PC-9 (cell line): ENCODE measurements at places on chromosomes 2 and 18.

DNA sequence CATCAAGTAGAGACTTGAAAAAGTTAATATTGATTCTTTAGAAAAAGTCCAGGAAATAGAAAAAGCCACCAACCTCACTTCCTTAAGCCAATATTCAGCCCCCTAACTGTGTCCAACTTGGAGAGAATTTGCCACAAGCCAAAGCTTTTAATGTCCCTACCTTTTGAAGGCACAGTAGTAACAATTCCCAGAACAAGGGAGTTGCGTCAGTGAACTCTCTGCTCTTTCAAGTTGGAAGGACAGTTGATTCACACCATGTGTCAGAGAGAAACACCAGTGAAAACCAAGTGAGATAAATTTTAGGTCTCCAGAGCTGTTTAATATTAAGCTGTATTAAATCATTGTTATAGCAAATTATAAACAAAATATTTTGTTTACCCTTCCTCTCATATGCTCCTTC lies 66.1 kb downstream of the EXOC6B start:
- no peak overlapping the region for H3K4me3 ChIP-seq
- no peak for DNase-seq
- 0 out of 2 replicates have a peak, but pooled peaks cover 9% of the 10 kb centered on the region for H3K36me3 ChIP-seq
- H3K27ac ChIP-seq, result no peak overlapping the region
- no peaks in the 10 kb centered on the region for H3K27me3 ChIP-seq
- H3K4me1 ChIP-seq, result no peaks in the 10 kb centered on the region; the same call in 1 of the 2 replicates

GRCh38 chr2:192286093-192286701 lies 91.5 kb upstream of the TMEFF2 start:
- no peaks in the 10 kb centered on the region for H3K27me3 ChIP-seq
- no peak overlapping the region for H3K27ac ChIP-seq
- H3K4me1 ChIP-seq, result no peaks in the 10 kb centered on the region
- no peaks in the 10 kb centered on the region for H3K36me3 ChIP-seq
- no peak for DNase-seq

DNA sequence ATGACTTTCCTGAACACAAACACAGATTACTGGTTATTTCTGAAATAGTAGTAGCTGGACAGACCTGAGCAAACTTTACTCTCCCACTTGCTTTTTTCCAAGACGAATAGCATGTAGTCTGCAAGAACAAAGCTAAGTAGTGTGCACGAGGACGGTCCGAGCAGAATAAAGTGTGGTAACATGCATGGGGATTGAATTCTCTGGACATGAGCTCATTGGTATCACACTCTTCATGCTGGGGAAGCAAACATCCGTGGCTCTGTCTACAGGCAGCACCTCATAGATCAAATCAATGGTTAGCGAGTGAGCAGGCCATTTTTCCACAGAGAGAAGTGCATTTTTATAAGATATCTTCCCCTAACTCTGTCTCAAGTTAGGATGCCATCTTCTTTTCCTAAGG lies 164.8 kb upstream of the STK17B start:
- no peak overlapping the region for H3K27ac ChIP-seq
- no peaks in the 10 kb centered on the region for H3K27me3 ChIP-seq
- no peak overlapping the region for H3K4me3 ChIP-seq
- no peak for DNase-seq
- H3K4me1 ChIP-seq, result peaks cover 29% of the 10 kb centered on the region
- no peaks in the 10 kb centered on the region for H3K36me3 ChIP-seq

- H3K27ac ChIP-seq, result no peak overlapping the region
- no peak overlapping the region for H3K4me3 ChIP-seq
- no peaks in the 10 kb centered on the region for H3K36me3 ChIP-seq
- peaks cover 42% of the 10 kb centered on the region for H3K4me1 ChIP-seq
- no peaks in the 10 kb centered on the region for H3K27me3 ChIP-seq
Observed at GRCh38 chr2:69141061-69141460, 128.1 kb downstream of the ANTXR1 start.

DNA sequence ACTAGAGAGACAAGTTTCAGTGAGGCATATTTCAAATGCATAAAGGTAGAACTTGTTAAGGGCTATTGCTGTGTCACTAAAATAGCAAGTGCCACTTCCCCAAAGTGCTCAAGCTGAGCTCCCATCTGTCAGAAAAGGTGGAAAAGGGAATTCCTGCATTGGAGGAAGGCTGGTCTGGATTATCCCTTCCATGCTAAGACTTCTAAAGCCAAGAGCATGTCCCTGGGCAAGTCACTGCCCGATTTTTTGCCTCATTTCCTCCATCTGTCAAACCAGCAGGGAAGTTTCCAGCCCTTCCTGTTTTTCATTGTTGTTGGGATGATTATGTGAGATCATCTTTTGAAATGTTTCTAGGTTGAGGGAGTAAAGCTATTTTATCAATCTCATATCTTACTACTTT lies 175.5 kb downstream of the SETBP1 start:
- H3K27me3 ChIP-seq, result no peaks in the 10 kb centered on the region
- H3K27ac ChIP-seq, result no peak overlapping the region
- no peaks in the 10 kb centered on the region for H3K36me3 ChIP-seq
- H3K4me3 ChIP-seq, result no peak overlapping the region

DNA sequence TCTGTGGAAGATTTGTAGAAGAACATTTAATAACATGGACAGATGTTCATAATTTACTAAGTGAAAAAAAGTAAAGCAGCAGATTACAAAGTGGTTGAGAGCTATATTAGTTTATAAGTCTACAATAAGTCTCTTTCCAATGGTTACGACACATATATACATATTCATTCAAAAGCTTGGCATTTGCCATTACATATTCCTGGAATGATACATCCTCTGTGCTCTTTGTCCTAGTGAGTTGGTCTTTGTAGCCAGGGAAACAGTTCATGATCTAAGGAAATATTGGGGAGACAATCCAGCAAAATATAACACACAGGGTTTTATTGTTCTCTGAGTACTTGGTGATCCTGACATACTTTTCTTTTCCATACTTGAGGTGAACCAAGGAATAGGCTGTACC lies 32.5 kb upstream of the SOS1 start:
- no peak overlapping the region for H3K4me3 ChIP-seq
- no peak overlapping the region for H3K27ac ChIP-seq
- H3K36me3 ChIP-seq, result no peaks in the 10 kb centered on the region
- H3K27me3 ChIP-seq, result no peaks in the 10 kb centered on the region

- H3K27me3 ChIP-seq, result no peaks in the 10 kb centered on the region
- H3K36me3 ChIP-seq, result no peaks in the 10 kb centered on the region
- peaks cover 16% of the 10 kb centered on the region for H3K4me1 ChIP-seq
- H3K4me3 ChIP-seq, result no peak overlapping the region
- peak; percentile 76 for DNase-seq
Observed at GRCh38 chr2:18971628-18972027, 382.3 kb upstream of the NT5C1B start.

DNA sequence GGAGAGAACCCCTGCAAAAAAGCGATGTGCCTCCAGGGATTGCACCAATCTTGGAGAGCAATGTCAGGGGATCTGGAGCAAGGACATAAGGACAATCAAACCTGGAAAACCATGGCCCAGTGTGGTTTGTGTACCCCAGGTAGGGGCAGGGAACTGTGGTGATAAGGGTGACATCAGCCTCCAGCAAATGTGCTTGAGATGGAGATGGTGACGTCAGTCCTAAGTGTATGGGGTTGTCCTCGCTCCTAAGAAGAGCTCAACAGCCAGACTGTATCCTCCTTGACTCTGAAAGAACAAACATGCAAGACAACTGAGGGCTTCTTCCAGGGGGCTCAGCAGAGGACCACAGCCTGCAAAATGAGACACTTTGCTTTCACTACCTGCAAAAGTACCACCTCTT lies 71.4 kb downstream of the FTCDNL1 start:
- H3K4me1 ChIP-seq, result no peaks in the 10 kb centered on the region
- no peaks in the 10 kb centered on the region for H3K27me3 ChIP-seq
- no peak for DNase-seq
- no peak overlapping the region for H3K27ac ChIP-seq

DNA sequence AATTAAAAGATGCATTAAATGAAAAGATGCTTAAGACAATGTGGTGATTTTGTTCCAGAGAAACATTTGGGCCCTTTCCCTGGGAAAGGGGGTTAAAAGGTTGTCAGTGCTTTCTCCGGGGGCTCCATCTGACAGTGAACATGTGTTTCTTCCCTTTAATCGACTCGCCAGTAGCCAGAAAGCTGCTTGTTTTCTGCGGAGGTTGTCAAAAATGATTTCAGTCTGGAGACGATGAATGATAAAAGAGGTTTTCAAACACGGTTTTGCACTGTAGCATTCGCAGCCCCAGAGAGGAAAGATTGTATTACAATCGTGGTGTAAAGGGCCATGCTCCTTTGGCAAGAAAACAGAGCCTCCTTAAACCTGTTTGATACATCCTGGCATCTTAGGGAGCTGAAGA lies 111.5 kb upstream of the MEIS1 start:
- H3K36me3 ChIP-seq, result no peaks in the 10 kb centered on the region
- no peak overlapping the region for H3K4me3 ChIP-seq

GRCh38 chr2:45134014-45134413 lies 124.8 kb upstream of the SIX2 start:
- no peak overlapping the region for H3K27ac ChIP-seq
- no peaks in the 10 kb centered on the region for H3K27me3 ChIP-seq
- no peak for DNase-seq
- peaks cover 26% of the 10 kb centered on the region for H3K4me1 ChIP-seq

DNA sequence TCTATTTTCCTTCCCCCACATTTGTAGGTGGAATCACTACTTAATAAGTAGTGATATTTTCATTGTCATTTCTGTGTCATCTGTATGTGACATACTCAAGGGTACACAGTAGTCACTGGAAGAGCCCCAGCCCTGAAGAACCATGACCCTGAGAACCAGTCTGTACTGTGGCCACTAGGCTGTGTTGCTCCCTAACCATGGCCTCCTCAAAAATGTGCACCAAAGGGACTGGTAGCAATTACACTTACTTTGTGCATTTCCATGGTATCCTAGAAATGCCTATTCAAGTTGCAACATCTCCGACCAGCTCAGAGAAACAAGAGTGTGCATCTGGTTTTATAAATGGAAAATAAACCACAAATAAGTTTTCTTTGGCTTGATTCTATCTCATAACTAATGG lies 155.1 kb downstream of the DOCK10 start:
- DNase-seq, result no peak
- no peak overlapping the region for H3K27ac ChIP-seq
- no peak overlapping the region for H3K4me3 ChIP-seq
- H3K27me3 ChIP-seq, result no peaks in the 10 kb centered on the region
- H3K4me1 ChIP-seq, result no peaks in the 10 kb centered on the region

- H3K27ac ChIP-seq, result no peak overlapping the region
- peaks cover 10% of the 10 kb centered on the region; the same call in 1 of the 2 replicates for H3K4me1 ChIP-seq
- no peaks in the 10 kb centered on the region for H3K36me3 ChIP-seq
Observed at GRCh38 chr2:72919414-72920317, 2.3 kb downstream of the EMX1 start.

GRCh38 chr2:71462056-71462605 lies 8.8 kb downstream of the DYSF start:
- H3K4me3 ChIP-seq, result no peak overlapping the region
- H3K4me1 ChIP-seq, result peaks cover 38% of the 10 kb centered on the region
- no peaks in the 10 kb centered on the region for H3K36me3 ChIP-seq
- no peak for DNase-seq
- H3K27me3 ChIP-seq, result no peaks in the 10 kb centered on the region

GRCh38 chr2:179671043-179671981 lies 190.1 kb downstream of the ZNF385B start:
- H3K4me1 ChIP-seq, result no peaks in the 10 kb centered on the region
- DNase-seq, result no peak
- no peak overlapping the region for H3K27ac ChIP-seq
- H3K4me3 ChIP-seq, result no peak overlapping the region
- H3K27me3 ChIP-seq, result no peaks in the 10 kb centered on the region
- no peaks in the 10 kb centered on the region for H3K36me3 ChIP-seq

DNA sequence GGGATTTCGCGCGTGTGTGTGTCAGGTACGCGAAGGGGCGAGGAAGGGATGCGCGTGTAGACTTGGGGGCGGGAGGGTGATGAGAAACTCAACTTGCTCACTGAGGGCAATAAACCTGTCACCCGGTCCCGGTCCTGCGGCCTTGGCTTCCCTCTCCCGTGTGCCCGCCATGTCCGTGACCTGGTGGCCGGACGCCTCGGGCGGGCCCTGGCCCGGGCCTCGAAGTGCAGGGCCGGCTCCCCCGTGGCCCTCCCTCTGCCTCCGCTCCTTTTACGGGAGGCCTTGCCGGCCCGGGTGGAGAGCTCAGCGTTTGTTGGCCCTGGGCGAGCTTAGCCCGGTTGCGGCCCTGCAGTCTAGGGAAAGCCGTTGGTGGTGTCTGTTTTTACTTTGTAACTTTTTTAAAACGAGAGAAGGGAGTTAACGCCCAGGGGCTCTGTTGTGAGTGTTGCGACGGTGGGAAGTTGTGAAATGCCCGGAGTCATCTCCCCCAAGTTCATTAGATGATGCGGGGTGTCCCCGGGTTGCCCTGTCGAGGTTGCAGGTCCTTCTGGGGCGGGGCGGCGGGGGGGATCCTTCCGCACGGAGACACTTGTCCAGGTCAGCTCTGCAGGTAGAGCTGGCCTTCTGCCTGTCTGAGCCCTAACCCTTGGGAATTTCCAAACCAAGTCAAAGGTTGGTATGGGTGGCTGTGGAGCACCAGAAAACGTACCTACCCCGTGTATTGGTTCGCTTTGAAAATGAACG lies 883 bp downstream of the SMCHD1 start:
- H3K27ac ChIP-seq, result peak overlapping the region; percentile 83
- H3K36me3 ChIP-seq, result no peaks in the 10 kb centered on the region
- no peaks in the 10 kb centered on the region for H3K27me3 ChIP-seq
- peaks cover 50% of the 10 kb centered on the region for H3K4me1 ChIP-seq
- peak; percentile 35 for DNase-seq

DNA sequence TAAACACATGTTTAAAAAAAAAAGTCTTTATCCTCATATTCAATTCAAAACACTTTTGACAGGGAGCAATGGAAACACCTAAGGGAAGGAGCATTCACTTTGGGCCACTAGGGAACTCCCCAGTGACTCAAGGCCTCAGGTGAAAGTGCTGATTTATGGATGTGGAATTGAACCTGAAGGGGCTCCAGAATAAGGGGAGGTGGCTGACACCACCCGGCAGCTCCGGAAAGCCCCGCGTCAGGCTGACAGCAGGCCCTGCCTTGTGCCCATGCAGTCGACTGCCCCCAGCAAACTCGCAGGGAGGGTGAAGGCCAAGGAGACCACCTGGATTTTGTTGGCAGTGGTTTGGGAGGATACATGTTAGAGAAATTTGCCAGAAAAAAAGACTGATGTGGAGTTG lies 275.3 kb upstream of the NCKAP5 start:
- no peak overlapping the region for H3K27ac ChIP-seq
- H3K4me3 ChIP-seq, result no peak overlapping the region
- DNase-seq, result no peak
- H3K4me1 ChIP-seq, result no peaks in the 10 kb centered on the region
- H3K36me3 ChIP-seq, result no peaks in the 10 kb centered on the region
- peaks cover 7% of the 10 kb centered on the region; the same call in 1 of the 2 replicates for H3K27me3 ChIP-seq

- no peak overlapping the region for H3K4me3 ChIP-seq
- H3K36me3 ChIP-seq, result no peaks in the 10 kb centered on the region
- DNase-seq, result no peak
- no peak overlapping the region for H3K27ac ChIP-seq
Observed at GRCh38 chr2:47301277-47301618, 101.7 kb upstream of the MSH2 start.

- H3K27me3 ChIP-seq, result no peaks in the 10 kb centered on the region
- no peaks in the 10 kb centered on the region for H3K36me3 ChIP-seq
- H3K27ac ChIP-seq, result no peak overlapping the region
Observed at GRCh38 chr2:231294571-231295362, 96.3 kb downstream of the ARMC9 start.

GRCh38 chr2:108492364-108492763 lies 41.9 kb upstream of the LIMS1 start:
- no peak for DNase-seq
- no peaks in the 10 kb centered on the region for H3K4me1 ChIP-seq
- no peaks in the 10 kb centered on the region for H3K27me3 ChIP-seq
- no peak overlapping the region for H3K27ac ChIP-seq
- H3K36me3 ChIP-seq, result peaks cover 30% of the 10 kb centered on the region; the same call in 1 of the 2 replicates
